ENCODE measurements at places on chromosomes 5 and 9.

- no peak for DNase-seq
Measured at GRCh38 chr9:76521244-76521681, 62.3 kb downstream of the GCNT1 start.

DNA sequence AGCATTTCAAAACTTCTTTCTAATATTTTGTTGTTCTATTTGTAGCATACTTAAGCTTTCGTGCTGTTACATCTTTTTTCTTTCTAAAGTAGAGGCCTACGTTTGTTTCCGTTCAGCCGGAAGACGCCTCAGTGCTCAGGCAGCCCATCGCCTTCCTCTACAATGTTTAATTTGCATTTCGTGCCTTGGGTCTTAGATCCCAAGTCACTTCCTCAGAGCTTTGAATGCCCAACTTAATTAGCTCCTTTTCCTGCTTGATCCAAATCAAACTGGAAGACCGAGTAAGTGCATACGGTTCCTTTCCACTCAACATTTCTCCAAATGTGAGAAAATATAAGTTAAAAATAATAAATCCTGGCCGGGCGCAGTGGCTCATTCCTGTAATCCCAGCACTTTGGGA lies 43.2 kb downstream of the MRPL36 start:
- no peak for DNase-seq

GRCh38 chr5:96054311-96055030 lies 92.8 kb upstream of the ELL2 start:
- DNase-seq = no peak

DNA sequence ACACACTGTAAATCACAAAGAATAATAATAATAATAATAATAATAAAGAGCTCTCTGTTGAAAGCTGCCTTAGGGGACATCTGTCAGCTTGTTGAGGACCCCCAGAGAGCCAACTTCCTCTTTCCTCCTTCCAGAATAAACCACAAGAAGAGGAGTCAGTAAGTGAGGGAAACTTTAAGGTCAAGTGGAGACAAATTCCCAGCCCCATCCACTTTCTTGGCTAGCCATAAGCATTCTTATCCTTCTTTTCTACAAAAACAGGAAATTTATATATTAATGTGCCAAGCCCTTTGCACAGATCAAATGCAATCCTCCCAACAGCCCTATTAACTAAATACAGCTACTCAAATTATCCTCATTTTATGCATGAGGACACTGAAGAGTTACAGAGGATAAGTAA lies 9.4 kb upstream of the C5orf58 start:
- no peak for DNase-seq

DNA sequence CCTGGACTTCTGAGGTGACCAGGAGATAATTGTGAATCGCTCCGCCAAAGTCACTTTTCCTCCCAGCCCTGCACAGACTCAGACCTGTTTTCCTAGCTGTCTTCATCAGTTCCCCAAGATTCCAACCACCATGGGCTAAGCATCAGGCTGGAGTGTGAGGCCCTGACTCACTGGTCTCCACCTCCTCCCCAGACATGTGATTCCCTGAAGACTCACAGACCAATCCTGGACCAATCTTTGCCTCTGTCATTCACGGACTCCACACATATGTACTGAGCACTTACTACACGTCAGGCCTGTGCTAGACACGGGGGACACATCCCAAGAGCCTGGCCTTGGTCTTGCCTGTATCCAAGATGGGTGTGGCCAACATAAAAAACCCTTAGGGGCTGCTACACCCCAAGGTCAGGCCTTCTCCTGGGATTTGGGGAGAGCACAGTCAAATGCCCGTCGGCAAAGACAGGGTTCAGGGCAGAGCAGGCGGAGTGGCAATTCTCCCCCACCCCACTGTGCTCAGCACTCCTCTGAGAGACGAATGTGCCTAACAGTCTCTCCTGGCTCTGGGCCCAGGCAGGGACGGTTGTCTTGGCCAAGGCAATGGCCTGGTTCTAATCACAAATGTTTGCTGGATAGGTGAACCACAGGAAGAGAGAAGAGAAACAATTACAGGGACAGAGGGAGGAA lies 11.9 kb downstream of the EEIG1 start:
- DNase-seq = no peak

GRCh38 chr5:142296914-142297417 lies 27.9 kb downstream of the SPRY4 start:
- no peak for DNase-seq

- DNase-seq = no peak
Measured at GRCh38 chr9:14180960-14181537, 132.9 kb downstream of the NFIB start.

DNA sequence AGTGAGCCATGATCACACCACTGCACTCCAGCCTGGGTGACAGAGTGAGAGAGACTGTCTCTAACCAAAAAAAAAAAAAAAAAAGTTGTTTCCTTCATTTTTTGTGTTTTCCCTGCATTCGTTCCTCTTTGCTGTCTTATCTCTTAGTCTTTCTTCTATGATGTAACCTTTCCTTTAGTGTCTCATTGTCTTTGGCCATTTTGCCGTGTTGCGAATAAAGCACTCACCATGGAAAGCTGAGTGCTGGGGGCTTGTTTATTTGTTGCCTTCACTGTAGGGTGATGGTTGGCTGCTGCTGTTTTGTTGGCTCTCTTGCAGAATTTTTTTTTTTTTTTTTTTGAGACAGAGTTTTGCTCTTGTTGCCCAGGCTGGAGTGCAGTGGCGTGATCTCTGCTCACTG lies 7.7 kb downstream of the EHMT1 start:
- DNase-seq = no peak
